NCI-H2081 (cell line): ENCODE measurements at places on chromosomes 16 and 17.

GRCh38 chr16:57754354-57755060 lies 18.9 kb downstream of the KATNB1 start:
- DNase-seq, result no peak

GRCh38 chr16:78177987-78178386 lies 78.5 kb downstream of the WWOX start:
- DNase-seq, result peak; percentile 64

DNA sequence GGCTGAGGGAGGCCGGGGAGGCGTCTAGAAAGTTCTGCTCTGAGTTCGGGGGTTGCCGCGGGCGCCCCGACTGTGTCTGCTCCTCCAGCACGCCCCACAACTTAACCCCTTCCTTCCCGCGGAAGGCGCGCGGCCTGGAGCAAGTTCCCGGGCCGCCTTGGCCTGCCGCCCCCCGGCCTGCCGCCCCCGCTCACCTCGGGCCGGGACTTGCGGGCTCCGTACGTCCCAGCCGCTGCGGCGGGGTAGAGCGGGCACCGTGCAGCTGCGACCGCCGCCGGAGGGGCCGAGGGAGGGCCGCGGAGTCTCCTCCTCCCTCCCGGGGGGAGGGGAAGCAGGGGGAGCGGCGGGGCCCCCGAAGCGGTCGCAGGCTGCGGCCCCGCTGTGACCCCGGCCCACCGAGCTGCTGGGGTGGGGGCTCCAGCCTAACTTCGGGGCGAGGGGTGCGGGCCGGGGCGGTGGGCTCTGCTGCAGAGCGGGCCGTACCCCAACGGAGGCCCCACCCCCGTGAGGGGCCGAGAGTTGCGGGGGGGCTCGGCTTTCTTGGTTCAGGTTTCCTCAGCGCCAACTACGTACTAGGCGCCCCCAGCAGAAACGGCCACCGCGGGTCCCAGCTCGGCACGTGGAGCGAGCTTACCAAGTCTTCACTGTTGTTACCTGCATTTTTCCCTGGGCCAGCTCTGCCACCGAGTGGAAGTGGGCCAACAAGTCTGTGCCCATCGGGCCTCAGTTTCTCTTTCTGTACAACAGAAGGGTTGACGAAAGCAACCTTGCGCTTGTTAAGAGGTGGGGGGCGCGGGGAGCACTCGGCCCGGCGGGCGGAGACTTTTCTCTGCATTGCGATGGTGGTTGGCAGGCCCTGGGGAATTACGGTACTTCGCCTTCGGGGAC lies at the start of gene CCDC102A:
TSS of gene CCDC102A (minus strand) at position 266 of the 888 bp plus-strand sequence. CDS start 7,394 bp downstream, outside the sequence.
- DNase-seq, result no peak

DNA sequence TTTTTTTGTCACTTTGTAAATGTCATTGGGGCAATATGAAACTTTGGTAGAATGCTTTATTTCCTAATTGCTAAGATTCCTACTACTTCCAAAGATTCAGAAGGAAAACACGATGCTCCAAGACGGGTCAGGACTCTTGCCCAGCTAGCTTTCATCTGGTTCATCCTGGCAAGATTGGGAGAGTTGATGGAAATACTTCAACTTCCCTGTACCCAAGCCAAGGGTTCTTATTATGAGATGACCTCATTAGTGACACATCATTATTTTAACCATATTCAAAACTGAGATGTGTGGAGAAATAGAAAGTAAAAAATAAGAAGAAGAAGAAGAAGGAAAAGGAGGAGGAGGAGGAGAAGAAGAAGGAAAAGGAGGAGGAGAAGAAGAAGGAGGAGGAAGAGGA lies 25.6 kb downstream of the SOX9 start:
- no peak for DNase-seq

DNA sequence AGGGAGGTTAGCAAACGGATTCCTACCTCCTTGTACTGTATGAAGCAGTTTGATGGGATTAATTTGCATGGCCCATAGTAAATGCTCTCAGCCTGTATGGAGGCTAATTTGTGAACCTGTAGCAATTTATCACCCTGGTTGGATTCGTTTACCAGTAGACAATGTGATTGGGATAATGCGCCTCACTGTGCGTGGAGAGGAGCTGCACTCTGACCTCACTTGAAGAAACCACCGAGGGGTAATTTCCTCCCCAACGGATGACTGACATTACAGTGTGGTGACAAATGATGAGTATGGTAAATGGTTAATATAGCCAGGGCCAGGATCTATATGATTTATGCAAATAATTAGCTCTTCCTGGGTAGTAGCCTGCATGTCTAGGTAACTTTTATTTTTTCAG lies 479.1 kb upstream of the RBFOX1 start:
- DNase-seq, result no peak

DNA sequence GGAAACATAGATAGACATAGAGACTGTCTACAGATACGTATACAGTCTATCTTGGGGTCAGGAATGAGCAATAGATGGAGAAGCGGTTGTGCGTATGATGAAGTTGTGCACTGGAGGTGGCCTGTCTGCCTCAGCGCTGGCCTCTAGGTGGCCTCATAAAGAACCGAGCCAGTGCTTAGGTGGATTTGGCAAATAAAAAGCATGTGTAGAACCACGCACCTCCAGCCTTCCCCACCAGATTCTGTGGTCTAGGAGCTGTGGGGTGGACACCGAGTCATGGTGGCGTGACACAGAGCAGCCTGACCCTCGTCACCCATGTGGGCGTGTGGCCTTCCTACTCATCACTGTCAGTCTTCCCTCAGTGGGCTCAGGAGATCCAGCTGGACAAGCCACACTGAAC lies 34.0 kb downstream of the PGS1 start:
- DNase-seq, result no peak

GRCh38 chr16:80459331-80459777 lies 81.4 kb upstream of the DYNLRB2 start:
- no peak for DNase-seq

GRCh38 chr17:7184091-7184488 lies 4.9 kb upstream of the ASGR1 start:
- DNase-seq, result peak; percentile 3

GRCh38 chr17:4539025-4539424 lies 16.2 kb downstream of the MYBBP1A start:
- DNase-seq, result no peak

DNA sequence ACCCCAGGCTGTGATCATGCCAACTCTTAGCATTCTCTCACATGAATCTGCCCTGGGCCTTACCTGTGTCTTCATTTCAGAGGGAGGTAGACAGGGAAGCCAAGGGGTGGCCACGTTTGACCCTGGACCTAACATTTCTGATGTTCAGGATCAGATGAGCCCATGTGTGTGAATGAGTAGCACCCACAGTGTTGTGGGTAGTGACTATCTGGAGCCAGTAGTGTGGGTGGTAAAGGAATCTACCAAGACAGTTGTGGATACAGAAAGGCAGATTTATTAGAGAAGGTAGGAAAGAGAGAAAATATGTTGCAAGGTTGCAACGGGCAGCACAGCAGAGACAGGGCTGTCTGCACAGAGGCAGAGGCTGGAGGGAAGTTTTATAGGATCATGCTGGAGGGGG lies 60.5 kb downstream of the TK2 start:
- DNase-seq, result no peak

DNA sequence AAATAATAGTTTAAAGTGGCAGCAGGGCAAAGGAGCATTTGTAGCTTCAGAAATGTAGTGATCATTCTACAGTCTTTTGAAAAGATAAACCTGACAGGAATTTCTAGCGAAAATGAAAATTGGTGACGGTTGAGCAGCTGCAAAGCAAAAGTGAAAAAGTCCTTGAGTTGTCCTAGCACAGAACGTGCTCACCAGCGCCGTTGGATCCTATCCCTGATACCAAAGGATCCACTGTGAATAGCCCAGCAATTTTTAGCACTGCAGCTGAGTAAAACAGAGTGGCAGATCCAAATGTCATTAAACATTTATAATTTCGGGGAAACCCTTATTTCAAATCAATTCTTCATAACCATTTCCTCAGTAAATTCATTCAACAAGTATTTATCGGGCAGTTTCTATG lies 453.8 kb upstream of the HSBP1 start:
- no peak for DNase-seq

- DNase-seq, result no peak
These were observed 278.7 kb downstream of the FTO start for GRCh38 chr16:53982631-53983042.

DNA sequence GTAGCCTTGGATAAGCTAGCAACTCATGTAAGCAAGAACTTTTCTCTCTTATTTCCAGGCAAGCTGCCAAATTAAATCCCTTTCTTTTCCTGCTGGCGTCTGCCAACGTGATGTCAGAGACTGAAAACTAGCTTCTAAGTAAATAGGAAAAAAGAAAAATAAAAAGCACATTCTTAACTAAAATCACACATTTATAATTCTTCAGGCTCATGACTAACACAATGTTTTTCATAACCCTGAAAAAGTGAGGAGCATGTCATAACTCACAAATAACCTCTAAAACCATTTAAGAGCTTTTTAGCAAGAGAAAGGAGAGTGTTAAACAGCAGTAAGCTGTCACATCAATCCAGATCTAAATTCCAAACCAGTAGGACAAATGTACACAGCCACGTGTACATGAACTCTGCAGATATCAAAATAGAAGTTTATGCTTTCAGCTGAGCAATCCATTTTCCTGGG lies 110.0 kb downstream of the N4BP1 start:
- no peak for DNase-seq

GRCh38 chr16:9126609-9127008 lies 35.2 kb downstream of the HAPSTR1 start:
- DNase-seq, result no peak

DNA sequence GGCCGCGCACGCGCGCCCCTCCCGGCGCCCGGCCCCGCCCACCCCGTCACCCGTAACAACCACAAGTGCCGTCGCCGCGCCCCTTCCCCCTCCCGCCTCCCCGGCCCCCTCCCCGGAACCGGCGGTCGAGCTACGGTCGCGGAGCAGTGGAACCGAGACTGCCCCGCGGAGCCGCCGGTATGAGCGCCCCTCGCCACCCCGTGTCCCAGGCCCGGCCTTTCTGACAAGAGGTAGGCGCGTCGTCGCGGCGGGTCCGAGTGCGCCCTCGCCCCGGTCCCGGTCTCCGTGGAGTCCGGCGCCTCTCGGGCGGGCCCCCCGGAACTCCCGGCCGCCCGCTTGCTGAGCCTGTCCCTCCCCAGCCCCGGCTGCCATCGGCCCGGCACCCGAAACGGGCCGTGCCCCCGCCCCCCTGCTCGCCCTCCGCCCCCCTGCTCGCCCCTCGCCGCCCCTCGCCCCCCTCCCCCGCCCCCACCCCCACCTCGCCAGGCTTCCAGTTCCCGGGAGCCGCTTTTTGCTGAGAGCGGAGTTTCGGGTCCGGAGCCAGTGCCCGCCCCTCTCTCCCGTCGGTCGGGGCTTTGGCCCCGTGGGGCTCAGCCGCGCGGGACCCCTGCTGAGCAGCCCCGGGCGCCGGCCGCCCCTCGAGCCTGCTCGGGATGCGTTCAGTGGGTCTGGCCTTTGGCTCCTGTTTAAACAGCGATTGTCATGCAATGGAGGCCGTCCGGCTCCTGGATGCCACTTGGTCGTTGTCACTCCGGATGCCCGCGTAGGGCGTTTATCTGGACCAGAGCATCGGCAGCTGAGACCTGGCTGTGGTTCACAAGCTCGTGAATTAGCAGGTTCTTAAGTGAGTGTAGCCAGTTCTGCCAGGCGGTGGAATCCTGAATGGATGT lies at the start of gene SEC14L1:
TSS of gene SEC14L1 (plus strand) at position 92 of the 890 bp plus-strand sequence. CDS start 2,628 bp downstream, outside the sequence.
- DNase-seq, result peak; percentile 74

- no peak for DNase-seq
These were observed 9.8 kb downstream of the PMFBP1 start for GRCh38 chr16:72162105-72162692.

DNA sequence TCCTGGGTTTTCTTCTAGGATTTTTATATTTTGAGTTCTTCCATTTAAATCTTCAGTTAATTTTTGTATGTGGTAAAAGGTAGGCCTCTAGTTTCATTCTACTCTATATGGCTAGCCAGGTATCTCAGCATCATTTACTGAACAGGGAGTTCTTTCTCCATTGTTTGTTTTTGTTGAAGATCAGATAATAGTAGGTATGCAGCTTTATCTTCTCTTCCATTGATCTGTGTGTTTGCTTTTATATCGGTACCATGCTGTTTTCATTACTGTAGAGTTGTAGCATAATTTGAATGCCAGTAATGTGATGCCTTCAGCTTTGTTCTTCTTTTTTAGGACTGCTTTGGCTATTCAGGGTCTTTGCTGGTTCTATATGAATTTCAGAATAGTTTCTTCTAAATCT lies 77.3 kb downstream of the USP22 start:
- peak; percentile 6 for DNase-seq

DNA sequence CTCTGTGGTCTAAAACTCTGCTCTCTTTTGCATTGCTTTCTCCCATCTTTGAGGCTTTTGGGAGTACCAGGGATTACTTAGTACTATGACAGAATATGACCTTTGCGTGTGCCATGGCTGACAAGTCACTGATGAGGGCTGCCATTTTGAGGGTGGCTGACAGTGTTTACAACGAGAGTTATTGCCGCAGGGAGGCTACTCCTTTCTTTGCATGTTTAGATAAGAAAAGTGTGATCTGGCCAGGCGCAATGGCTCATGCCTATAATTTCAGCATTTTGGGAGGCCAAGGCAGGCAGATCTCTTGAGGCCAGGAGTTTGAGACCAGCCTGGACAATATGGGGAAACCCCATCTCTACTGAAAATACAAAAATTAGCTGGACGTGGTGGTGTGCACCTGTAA lies 77.5 kb downstream of the GSG1L start:
- no peak for DNase-seq

DNA sequence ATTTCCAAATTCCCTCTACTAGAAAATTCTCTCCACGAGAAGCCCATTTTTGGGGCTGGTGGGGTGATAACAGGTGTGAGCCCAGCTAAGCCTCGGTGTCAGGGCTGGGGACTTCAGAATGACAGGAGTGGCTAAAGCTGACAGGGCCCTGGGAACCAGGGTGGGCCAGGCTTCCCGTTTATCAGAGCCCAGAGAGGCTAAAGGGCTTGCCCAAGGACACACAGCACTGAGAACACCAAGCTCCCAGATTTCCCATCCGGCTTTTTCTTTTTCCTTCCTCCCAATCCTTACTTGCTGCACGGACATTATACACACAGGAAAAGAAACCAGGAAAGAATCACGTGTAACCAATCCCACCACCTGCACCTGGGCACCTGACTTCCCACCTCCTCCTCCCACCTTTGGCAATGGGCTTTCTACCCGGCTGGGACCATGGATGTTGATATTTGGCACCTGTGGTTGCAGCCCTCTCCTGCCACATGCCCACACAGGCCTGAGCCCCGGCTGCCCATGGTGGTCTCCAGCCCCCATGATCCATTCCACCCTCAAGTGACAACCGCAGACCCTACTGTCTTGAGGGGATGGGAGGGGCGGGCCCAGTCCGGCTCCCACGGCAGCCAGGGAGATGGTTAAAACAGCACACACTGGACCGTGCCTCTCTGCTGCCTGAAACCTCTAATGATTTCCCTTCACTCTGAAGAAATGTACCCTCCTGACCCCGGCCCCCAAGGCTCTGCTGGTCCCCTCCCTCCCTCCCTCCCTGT lies 78.9 kb downstream of the ENGASE start:
- DNase-seq, result no peak

- DNase-seq, result no peak
These were observed 55.7 kb downstream of the SCNN1B start for GRCh38 chr16:23357761-23358290.

GRCh38 chr17:17518014-17518413 lies 21.8 kb upstream of the RASD1 start:
- DNase-seq, result no peak

GRCh38 chr16:24204150-24204665 lies 51.9 kb upstream of the CACNG3 start:
- no peak for DNase-seq
